ENCODE measurements at places on chromosomes 12 and 14.

GRCh38 chr12:54127538-54128259 lies 61.1 kb downstream of the SMUG1 start:
- DNase-seq, result no peak

GRCh38 chr14:97336816-97337215 lies 539.6 kb downstream of the VRK1 start:
- no peak for DNase-seq

- DNase-seq, result no peak
Measured at GRCh38 chr12:108821407-108822397, 35.7 kb downstream of the SSH1 start.

GRCh38 chr14:95173518-95173917 lies 16.2 kb upstream of the DICER1 start:
- no peak for DNase-seq

GRCh38 chr12:3125674-3126073 lies 48.5 kb downstream of the TSPAN9 start:
- no peak for DNase-seq

DNA sequence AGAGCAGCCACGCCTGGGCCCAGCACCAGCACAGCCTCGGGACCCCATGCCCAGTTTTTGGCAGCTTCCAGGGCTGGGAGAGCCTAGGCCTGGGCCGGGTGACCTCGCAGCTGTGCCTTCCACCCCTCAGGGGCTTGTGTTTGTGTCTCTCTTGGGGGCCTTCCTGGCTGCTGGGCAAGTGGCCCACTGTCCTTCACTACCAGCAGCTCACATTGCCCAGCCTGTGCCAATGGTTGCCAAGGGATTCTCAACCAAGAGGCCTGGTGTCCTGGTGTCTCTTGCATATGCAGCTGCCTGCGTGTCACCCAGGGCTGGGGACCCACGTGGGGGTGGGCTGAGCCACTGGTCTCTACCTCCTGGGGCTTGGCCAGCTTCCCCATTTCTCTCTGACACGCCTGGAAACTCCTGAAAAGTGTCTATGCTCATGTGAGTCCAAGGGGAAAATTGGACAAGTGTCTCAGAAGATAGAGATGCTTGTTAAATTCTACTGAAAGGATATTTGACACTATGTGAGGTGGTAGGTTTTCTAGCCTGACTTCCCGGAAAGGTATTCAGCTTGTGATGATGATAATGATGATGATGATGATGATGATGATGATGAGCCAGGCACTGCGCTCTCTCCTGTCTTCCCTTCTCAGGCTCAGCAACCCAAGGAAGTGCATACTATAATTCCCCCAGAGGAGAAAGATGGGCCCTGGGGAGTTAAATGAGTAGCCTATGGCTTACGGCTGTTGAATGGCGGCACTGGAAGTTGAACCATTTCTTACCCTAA lies 48.8 kb upstream of the ESRRB start:
- no peak for DNase-seq
